ENCODE measurements at places on chromosomes 5 and 9.

GRCh38 chr9:130262771-130263170 lies 2.8 kb upstream of the HMCN2 start:
- no peak for DNase-seq

DNA sequence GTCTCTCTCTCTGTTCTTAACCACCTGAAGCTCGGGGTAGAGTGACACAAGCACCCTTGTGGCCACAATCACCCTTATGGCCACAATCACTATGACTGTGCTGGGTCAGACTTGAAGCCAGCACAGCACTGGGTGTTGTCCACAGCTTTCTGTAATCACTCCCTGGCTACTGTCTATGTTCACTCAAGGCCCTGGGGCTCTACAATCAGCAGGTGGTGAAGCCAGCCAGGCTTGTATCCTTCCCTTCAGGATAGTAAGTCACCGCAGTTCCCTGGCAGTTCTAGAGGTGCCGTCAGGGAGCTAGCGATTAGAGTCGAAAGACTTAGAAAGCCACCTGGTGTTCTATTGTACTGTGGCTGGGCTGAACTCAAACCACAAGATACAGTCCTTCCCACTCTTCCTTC lies 44.2 kb downstream of the GDA start:
- DNase-seq, result no peak

- no peak for DNase-seq
Measured at GRCh38 chr5:156949424-156949823, 13.6 kb downstream of the TIMD4 start.

DNA sequence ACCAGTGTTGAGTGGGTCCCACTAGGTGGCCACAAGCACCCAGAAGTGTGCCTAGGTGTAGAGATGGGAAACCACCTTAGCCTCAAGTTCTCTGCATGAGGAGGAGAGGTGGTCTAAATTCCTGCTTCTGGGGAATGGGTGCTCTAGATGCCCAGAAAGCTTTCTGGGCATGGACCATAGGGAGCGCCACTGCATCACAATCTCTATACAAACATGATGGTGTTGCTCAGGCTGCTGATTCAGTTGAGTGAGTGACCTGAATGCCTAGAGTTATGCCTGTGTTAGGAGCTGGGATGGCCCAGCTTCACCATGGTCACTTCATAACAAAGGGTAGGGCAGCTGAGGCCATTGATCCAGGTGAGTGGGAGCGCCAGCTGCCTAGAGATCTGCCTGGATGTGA lies 667.9 kb upstream of the ARRDC3 start:
- no peak for DNase-seq

DNA sequence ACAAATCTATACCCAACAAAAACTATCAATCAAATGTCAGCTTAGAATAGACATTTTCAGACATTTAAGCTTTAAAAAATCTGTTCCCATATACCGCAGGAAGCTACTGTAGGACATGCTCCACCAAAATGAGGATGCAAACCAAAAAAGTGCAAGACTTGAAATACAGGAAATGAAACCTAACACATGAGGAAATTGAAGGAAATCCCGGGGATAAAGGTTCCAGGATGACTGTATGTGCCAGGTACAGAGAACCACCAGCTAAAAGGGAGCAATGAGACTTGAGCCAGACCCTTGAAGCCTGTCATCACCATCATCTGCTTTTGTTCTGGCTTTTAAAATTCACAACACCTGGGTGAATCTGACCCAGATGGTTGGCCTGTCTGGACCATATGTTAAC lies 21.4 kb downstream of the DIAPH1 start:
- no peak for DNase-seq

DNA sequence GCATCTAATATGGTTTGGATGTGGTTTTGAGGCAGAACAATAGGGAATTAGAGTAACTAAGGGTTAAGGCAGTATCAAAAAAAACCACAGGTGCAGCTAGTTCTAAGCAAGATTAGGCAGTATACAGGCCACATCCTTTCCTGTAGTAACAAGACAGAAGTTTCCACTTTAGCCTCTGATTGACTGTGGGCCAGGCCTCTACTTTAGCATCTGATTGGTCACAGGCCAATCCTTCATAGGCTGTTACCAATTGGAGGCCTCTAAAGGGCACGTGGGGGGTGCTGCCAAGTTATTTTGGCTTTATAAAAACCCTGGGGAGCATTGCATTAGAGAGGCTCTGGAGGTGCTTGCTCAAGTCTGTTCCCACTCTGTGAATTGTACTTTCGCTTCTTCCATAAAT lies 144.1 kb upstream of the ST8SIA4 start:
- no peak for DNase-seq

DNA sequence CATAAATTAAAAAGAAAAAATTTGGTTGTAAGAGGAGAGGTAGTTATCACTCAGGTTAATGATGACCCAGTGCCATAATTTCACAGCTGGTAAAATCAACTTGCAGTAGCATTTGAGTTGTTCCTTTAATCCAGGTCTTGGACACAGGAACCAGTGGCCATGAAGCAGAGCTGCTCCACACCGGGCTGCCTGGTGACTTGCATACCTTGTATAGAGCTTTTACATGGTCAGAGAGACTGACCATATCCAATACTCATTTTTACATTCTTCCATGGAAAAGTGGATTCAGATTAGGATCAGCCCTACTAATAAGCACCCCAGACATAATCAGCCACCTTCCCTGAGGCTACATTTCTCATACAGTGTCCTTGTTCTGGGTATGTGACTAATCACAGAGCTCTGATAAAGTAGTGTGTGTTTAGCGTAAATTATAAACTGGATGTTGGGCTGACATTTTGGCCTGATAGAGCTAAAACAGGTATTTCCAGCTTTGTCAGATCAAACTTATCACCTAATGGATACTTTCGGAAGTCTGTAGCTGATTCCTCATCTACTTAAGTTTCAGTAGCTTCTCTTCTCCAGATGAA lies 77.0 kb upstream of the ZSWIM6 start:
- no peak for DNase-seq

DNA sequence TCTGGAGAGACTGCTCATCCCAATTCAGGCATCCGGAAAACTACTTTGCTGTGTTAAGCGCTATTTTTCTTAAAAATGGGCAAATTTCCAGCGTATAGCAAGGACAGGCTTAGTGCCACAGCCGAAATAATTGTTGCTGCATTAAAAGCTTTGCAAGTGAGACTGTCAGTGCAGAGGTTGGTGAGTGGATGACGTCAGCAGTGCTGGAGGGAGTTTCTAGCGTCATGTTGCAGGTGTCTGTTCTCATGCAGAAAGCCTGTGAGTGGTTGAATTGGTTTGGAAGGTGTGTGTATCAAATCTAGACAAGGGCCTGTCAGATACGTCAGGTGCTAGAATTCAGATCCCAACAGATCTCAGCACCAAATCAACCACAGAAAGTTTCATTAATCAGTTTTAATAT lies 204.4 kb downstream of the TRIO start:
- DNase-seq, result no peak

DNA sequence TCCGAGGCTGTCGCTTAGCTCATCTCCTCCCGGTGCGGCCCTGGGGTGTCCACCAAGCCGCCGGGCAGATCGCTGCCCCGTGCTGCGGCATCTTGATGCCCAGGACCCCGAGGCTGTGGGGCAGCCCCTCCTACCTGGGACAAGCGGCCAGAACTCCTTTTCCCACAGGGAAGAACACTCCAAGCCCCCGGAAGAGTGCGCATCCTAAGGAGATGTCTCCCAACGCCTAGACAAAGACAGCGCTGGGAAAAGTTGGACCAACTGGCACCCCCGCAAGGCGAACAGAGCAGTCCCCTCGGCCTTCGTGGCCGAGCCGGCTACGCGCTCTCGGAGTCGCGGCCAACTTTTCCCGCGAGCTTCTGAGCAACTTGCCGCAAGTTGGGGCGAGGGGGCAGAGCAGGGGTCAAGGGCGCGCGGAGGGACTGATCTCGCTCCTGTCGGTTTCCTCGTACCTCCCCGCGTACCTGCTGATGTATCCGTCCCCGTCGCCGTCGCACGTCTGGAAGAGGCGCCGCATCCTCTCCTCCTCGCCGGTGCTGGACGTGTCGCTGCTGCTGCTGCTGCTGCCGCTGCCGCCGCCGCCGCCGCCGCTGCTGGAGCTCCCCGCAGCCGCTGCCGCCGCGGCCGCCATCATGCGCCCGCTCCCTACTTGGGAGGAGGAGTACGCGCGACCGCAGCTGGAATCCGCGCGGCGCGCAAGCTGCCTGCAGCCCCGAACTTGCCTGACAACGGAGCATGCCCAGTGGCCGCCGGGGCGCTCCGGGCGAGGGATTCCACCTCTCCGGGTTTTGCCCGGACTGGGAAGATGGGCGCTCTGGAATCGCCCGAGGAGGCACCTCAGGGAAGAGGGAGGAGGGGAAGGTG lies at the start of gene MCC:
Gene MCC, minus strand, starts transcription at position 673 of the 864 bp plus-strand sequence.
- peak; percentile 22 for DNase-seq

DNA sequence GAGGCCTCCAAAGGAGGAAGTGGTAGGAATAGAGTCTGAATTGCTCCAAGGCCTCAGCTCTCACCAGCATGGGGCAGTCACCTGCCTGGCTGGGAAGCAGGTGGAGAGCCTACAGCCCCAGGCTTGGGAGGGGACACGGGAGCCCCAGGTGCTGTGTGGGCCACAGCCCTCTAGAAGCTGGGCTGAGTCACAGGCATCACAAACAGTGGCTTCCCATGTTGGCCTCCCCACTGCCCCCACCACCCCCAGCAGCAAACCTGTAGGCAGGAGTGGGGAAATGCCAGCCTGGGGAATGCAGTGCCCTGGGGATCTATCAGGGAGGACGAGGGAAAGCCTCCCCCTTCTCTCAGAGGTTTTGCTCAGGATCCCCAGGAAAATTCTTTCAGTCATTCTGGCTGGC lies 309.6 kb downstream of the SLIT3 start:
- no peak for DNase-seq

DNA sequence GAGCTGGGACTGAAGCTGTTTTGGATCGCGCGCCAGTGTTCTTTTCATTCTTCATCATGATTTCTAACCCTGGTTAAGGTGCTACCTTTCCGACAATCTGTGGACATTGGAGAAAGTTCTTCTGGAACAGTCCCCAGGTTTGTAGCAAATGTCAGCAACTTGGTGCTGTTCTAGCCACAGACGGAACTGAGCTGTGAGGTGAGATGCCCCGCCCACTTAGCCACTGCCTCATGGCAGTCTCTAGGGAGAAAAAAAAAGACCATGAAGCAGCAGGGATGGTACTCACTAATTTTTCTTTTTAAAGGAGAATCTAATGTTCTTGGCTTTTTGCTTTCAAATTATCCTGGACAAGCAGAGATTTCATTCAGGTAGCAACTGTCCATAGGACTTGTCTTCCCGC lies 72.1 kb upstream of the STK32A start:
- no peak for DNase-seq

- no peak for DNase-seq
Measured at GRCh38 chr5:136246122-136246521, 53.2 kb upstream of the SMIM32 start.

DNA sequence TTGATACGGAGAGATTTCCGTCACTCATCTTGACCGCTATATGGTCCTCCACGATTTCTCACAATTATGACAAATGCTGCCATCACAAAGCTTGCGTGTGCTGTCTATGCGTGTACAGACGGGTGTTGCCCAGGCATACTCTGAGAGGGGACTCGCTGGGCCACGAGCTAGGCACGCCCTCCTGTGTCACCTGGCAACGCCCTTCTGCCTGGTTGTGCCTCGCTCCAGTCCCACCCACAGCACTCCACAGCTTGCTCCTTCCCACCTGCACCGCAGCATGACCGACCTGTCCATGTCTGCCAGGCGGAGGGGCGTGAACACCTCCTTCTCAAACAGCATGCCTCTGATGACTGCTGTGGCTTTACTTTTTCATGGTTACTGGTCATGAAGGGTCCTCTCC lies 55.6 kb downstream of the CAMSAP1 start:
- DNase-seq, result no peak

DNA sequence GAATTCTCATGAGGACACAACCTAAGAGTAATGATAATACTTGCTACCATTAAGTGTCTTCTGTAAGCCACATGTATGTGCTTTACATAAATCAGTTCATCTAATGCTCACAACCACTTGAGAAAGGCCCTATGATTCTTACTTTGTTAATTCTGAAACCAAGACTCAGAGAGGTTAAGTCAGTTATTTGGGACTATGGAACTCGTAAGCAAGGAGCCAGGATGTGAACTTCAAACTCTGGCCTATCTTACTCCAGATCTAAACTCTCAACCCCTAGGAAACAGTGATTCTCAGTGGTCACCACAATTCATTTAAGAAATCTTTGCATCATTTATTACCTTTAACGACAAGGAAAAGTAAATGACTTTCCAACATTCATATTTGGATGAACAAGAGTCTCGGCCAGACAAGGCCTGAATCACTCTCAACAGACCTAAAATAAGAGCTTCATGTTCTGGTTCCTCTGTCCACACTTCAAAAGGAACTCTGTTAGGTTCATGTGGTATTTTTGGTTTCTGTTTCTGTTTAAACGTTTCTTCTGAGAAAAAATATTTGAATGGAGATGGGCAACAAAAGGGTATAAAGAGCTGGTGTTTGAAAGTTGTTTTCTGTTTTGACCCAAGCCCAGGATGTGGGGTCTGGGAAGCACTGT lies 104.8 kb downstream of the LPAR1 start:
- no peak for DNase-seq

GRCh38 chr9:34993502-34994259 lies 4.1 kb downstream of the DNAJB5 start:
- no peak for DNase-seq

- no peak for DNase-seq
Measured at GRCh38 chr9:98342098-98342819, 86.8 kb upstream of the TBC1D2 start.

GRCh38 chr9:130368631-130369103 lies 76.1 kb upstream of the ASS1 start:
- DNase-seq, result peak; percentile 30

DNA sequence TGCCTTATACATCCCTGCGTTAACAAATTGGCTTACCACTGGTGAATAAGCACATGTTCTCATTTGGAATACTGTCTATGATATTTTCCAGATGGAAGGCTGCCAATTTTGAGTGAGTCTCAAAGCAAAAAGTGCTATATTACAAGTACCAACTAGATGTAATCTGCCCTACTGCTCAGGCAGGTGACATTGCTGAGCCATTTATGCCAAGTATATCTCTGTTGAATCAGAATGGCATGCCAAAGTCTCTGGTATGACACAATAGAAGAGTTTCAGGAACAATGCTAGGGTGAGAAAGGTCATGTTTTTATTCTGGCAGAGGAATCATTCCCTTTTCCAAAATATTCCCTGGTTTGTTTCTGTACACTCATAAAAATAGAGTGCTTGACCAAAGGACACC lies 356.5 kb downstream of the CDH9 start:
- no peak for DNase-seq

DNA sequence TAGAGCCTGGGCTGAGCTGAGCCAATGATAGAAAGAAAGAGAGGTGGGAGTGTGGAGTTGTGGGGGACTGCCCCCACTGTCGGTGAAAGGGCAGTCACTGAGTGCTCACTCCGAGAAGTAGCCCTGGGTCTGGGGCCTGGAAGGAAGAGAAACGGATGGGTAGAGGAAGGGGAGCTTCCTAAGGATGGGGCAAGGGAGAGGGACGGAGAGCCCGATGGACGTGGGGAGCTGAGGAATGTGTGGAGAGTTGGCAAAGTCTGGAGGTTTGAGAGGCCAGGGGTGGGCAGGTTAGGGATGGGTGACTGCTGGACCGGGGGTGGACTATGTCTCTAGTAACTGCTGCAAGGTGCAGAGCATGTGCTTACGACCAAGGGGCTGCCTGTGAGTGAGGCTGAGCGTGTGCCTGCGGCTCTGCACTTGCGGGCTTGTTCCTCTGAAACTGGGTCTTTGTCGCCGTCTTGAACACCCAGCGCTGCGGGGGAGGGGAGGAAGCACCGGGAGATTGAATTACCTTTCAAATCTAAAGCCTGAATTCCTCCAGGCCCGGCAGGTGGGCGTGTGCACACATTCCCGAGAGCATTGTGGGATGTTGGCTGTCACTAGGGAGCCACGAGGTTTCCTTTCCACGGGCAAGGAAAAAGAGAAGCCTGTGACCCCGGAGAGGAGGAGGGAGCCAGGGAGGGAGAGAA lies 76.4 kb upstream of the ARAP3 start:
- DNase-seq, result no peak
